CD8-positive, alpha-beta memory T cell (primary cell): ENCODE measurements at places on chromosomes 3 and 15. TPM values are rescaled to one million over a fixed set of nuclear protein-coding genes. Genes with fewer than 3 reads are reported as not detected.

C3orf85 gene
- polyA plus RNA-seq: not detected

SENP7 gene
- 8.3 TPM for polyA plus RNA-seq

SLC2A2 gene
- not detected for polyA plus RNA-seq

CISH gene
- polyA plus RNA-seq: 92.8 TPM

DGKG gene
- not detected for polyA plus RNA-seq

- H3K4me1 ChIP-seq: peaks cover 68% of the 10 kb centered on the region
- no peak overlapping the region for H3K27ac ChIP-seq
- no peaks in the 10 kb centered on the region for H3K27me3 ChIP-seq
- H3K36me3 ChIP-seq: no peaks in the 10 kb centered on the region
- DNase-seq: no peak
- H3K4me3 ChIP-seq: no peak overlapping the region
Measured at GRCh38 chr3:143172062-143172794, 52.7 kb downstream of the CHST2 start.

DNA sequence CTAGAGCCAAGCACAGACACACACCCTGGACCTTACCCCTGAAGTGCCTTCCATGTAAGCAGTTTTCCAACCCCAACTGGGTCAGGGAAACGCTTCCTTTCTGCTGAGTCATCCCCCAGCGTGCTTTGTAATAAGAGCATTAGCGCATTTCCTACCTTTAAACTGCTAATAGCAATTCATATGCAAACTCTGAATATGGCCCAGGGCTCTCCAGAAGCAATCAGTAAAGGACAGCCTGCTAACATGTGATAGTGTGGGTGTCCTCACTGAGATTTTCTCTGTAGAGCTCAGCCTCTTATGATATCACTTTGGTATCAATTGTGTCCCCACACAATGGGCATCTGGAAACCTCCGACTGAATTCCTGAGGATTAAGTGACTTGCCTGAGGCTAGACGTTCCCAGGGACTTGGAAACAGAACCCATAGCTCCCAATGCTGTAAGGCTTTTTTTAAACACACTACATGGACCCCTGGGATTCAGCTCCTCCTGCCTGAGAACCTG is 5.6 kb downstream of the GABRB3 start:
- no peak for DNase-seq
- H3K36me3 ChIP-seq: no peaks in the 10 kb centered on the region
- no peaks in the 10 kb centered on the region for H3K27me3 ChIP-seq
- H3K4me3 ChIP-seq: no peak overlapping the region

- H3K4me1 ChIP-seq: peaks cover 18% of the 10 kb centered on the region
- H3K27me3 ChIP-seq: no peaks in the 10 kb centered on the region
- no peak for DNase-seq
- H3K4me3 ChIP-seq: no peak overlapping the region
- H3K27ac ChIP-seq: no peak overlapping the region
Measured at GRCh38 chr3:15665510-15666150, 64.1 kb downstream of the BTD start.

DNA sequence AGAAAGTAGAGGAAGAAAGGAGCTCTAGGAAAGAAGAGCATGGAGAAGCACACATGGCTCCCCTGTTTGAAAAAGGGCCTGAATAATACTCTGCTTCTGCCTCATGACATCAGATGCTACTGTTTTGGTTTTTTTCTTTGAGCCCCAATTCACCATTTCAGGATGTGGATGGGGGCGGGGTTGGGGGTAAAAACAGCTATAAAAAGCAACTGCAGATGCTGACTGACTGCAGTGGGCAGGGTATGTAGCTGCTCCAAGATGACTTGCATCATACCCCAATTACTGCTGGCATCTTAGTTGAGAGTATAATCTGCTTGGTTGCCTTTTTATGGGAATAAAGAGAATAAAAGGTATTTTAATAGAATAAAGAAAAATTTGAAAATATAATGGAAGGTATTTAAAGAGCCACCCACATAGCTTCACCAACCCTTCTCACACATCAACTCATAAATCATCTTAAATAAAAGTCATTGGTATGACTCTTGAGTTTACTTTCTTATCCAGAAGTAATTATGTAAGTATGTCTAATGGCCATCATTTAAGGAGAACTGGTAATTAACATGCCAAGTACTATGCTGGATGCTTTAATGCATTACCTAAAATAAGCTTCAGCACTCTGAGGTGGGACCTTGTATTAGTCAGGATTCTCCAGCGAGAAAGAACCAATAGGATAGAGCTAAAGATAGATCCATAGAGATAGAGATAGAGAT is 36.4 kb upstream of the TMEM45A start:
- no peaks in the 10 kb centered on the region for H3K36me3 ChIP-seq
- DNase-seq: no peak
- no peaks in the 10 kb centered on the region for H3K4me1 ChIP-seq
- H3K27ac ChIP-seq: no peak overlapping the region
- no peak overlapping the region for H3K4me3 ChIP-seq

DNA sequence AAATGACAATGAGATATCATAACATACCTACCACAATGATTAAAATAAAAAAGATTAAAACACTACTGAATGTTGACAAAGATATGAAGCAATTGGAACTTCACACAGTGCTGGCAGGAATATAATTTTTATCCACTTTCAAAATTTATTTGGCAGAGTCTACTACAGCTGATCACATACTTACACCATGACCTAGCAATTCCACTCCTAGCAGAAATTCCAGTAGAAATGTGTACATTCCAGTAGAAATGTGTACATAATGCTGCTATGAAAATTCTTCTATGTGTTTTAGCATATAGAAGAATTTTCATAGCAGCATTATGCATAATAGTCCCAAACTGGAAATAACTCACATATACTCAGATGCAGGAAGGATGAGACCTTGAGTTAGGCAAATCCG is 43.5 kb downstream of the IFT57 start:
- no peaks in the 10 kb centered on the region for H3K4me1 ChIP-seq
- H3K27me3 ChIP-seq: no peaks in the 10 kb centered on the region
- DNase-seq: no peak
- no peak overlapping the region for H3K27ac ChIP-seq

GRCh38 chr3:146972726-146973125 is 367.6 kb upstream of the PLSCR5 start:
- no peak for DNase-seq
- no peak overlapping the region for H3K4me3 ChIP-seq
- H3K27ac ChIP-seq: no peak overlapping the region
- no peaks in the 10 kb centered on the region for H3K27me3 ChIP-seq
- no peaks in the 10 kb centered on the region for H3K36me3 ChIP-seq
- no peaks in the 10 kb centered on the region for H3K4me1 ChIP-seq

GRCh38 chr15:67093504-67093862 is 28.1 kb downstream of the SMAD3 start:
- no peaks in the 10 kb centered on the region for H3K36me3 ChIP-seq
- H3K27me3 ChIP-seq: no peaks in the 10 kb centered on the region
- H3K4me3 ChIP-seq: no peak overlapping the region
- no peak overlapping the region for H3K27ac ChIP-seq
- no peak for DNase-seq

DNA sequence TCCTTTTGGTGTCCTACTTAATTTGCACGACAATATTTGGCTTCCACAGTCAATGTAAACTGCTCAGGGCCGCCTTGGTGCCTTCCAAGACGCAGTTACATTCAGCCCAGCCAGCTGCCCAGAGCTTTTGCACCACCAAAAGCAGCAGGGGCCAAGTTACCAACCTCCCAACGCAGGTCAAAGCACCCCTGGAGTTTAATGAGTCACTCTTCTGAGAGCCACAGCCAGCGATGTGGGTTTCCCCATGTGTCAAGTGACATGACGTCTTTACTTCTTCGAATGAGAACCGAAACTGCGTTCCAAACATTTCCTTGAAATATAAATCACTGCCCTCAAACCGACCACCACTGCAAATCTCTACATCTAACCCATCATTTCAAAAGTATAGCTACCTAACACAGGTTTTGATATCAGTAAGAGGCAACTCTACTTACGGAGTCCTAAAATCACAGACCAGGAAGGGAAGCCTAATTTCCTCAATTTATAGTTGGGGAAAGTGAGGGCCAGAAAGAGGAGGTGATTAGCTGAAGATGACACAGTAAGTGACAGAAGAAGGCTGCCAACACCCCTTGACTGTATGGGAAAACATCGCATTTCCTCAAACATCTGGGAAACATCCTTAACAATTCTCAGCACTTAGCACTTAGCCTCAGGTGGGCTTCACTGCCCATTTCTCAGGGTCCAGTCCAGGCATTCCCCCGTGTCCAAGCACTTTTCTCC is 24.5 kb downstream of the MB21D2 start:
- DNase-seq: peak; percentile 14
- peak overlapping the region; percentile 35 for H3K27ac ChIP-seq
- H3K36me3 ChIP-seq: no peaks in the 10 kb centered on the region
- no peaks in the 10 kb centered on the region for H3K27me3 ChIP-seq

- no peak overlapping the region for H3K27ac ChIP-seq
- H3K4me3 ChIP-seq: no peak overlapping the region
- no peaks in the 10 kb centered on the region for H3K36me3 ChIP-seq
Measured at GRCh38 chr3:122091602-122092295, 36.6 kb downstream of the CD86 start.

DNA sequence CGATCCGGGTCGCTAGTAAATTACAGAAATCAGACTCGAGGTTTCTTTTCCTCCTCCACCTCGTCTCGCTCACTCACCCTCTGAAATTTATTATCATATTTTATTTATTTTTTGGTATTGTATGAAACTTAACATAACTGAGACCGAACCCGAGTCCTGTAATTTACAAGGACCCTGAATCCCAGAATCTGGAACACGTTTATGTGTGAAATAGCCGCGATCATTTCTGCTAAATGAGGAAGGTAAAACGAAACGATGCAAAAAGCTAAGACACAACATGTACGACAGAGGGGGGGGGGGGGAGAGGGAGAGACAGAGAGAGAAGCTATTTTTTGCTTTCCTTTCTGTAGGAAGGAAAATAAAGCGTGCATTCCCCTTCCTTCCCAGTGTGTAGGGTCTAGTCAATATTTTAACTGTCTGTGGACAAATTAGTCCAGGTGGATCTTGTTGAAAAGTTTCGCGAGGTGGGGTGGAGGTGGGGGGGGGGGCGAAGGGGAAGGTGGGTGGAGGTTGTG is 1.6 kb downstream of the BBX start:
- H3K27me3 ChIP-seq: no peaks in the 10 kb centered on the region
- H3K4me1 ChIP-seq: peaks cover 11% of the 10 kb centered on the region
- H3K27ac ChIP-seq: peak overlapping the region; percentile 82
- peak; percentile 32 for DNase-seq
- peak overlapping the region; percentile 88 for H3K4me3 ChIP-seq
- H3K36me3 ChIP-seq: no peaks in the 10 kb centered on the region

DNA sequence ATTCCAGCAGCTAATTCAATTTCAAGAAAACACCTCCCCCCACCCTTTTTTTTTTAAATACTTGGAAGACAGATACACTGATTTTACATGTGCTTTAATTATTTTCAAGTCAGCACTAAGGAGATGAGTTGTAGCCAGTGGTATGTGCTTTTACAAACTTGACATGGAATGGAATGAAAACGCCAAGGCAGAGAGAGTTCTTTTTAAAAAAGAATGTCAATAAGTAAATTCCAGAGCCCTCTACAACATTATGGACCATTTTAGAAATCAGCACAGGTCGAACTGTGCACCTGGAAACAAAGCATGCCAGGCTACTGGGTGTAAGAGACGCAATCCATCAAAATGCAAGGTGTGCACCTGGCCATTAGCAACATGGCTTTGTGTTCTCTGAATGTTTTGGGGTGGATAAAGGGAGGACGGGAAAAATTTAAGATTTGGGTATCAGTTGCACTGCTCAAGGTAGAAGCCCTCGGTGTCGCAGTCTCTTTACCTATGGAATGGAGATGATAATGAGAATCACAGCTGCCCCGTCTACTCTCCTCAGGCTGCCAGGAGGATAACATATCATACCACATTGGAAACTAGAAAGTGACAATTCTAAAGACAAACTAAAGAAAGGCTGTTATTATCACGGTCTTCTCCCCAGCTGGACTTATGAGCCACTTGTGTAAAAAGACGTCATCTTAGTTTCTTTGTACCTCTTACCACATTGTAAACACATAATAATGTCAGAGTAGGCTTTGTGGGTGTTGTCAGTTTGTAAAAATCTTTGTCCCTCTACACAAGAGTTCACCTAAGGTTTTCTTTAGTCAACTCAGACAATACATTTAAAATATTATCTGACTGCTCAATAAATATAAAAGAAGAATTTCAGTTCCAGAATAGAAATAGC is 107.4 kb upstream of the PRICKLE2 start:
- no peaks in the 10 kb centered on the region for H3K27me3 ChIP-seq
- no peaks in the 10 kb centered on the region for H3K36me3 ChIP-seq
- H3K4me1 ChIP-seq: no peaks in the 10 kb centered on the region
- no peak overlapping the region for H3K4me3 ChIP-seq

- no peaks in the 10 kb centered on the region for H3K27me3 ChIP-seq
- no peaks in the 10 kb centered on the region for H3K36me3 ChIP-seq
- H3K4me3 ChIP-seq: no peak overlapping the region
- no peak overlapping the region for H3K27ac ChIP-seq
Measured at GRCh38 chr3:183265834-183266417, 12.9 kb downstream of the B3GNT5 start.

- H3K4me1 ChIP-seq: no peaks in the 10 kb centered on the region
- H3K4me3 ChIP-seq: no peak overlapping the region
- no peak overlapping the region for H3K27ac ChIP-seq
- no peaks in the 10 kb centered on the region for H3K27me3 ChIP-seq
Measured at GRCh38 chr3:156353563-156353962, 201.4 kb downstream of the SSR3 start.

- H3K36me3 ChIP-seq: no peaks in the 10 kb centered on the region
- no peaks in the 10 kb centered on the region for H3K27me3 ChIP-seq
- no peak overlapping the region for H3K27ac ChIP-seq
- no peaks in the 10 kb centered on the region for H3K4me1 ChIP-seq
Measured at GRCh38 chr3:100630664-100631063, 21.3 kb downstream of the ADGRG7 start.

DNA sequence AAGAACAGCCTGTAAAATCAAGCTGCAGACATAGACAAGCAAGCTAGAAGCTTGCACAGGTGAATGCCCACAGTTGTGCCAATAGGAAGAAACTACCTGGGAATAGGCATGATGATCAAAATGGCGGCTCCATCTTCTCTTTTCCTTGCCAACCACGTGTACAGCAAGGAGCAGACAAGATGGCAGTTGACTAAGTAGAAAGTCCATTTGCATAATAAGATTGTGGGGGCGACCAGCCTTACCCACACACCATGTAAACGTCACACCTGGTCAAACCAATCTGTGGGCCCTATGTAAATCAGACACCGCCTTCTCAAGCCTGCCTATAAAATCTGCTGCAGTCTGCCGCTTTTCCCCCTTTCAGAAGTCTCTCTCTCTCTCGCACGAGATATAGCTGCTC is 25.1 kb upstream of the ANKRD34C start:
- H3K4me1 ChIP-seq: no peaks in the 10 kb centered on the region
- no peak overlapping the region for H3K27ac ChIP-seq
- no peak for DNase-seq
- no peaks in the 10 kb centered on the region for H3K27me3 ChIP-seq

GRCh38 chr3:88235102-88235501 is 85.3 kb downstream of the C3orf38 start:
- no peak overlapping the region for H3K4me3 ChIP-seq
- H3K27ac ChIP-seq: no peak overlapping the region
- no peak for DNase-seq
- no peaks in the 10 kb centered on the region for H3K4me1 ChIP-seq
- H3K27me3 ChIP-seq: no peaks in the 10 kb centered on the region
- H3K36me3 ChIP-seq: no peaks in the 10 kb centered on the region

- no peaks in the 10 kb centered on the region for H3K36me3 ChIP-seq
- peak; percentile 33 for DNase-seq
- no peak overlapping the region for H3K4me3 ChIP-seq
Measured at GRCh38 chr3:30354972-30355371, 251.4 kb upstream of the TGFBR2 start.
